ENCODE measurements at places on chromosomes 7 and 10. TPM values are rescaled to one million over a fixed set of nuclear protein-coding genes. Genes with fewer than 3 reads are reported as not detected.

SLC29A3 gene
- 4.6 TPM for total RNA-seq

MSMB gene
- 2,749 TPM for total RNA-seq

TFEC gene
- total RNA-seq: 0.32 TPM

DNA sequence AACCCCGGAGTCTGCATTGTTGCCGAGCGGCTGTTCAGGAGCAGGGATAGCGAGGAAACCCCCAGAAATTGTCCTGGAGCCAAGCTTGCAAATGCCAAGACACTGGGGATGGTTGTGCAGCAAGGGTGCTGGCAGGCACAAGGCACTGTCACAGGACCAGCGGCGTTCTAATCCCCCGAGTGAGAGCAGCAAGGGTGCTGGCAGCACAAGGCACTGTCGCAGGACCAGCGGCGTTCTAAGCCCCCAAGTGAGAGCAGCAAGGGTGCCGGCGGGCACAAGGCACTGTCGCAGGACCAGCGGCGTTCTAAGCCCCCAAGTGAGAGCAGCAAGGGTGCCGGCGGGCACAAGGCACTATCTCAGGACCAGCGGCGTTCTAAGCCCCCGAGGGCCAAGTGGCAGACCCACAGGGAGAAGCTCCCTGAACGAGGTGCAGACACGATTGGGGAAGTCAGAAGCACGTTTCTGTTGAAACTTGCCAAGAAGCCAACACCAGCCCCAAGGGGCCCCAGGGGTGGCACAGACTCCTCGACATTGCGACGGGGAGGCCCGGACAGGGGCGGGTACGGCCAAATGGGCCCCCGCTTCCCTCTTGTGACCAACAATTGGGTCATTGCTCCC lies 40.4 kb upstream of the INPP5A start:
- DNase-seq: no peak

DNA sequence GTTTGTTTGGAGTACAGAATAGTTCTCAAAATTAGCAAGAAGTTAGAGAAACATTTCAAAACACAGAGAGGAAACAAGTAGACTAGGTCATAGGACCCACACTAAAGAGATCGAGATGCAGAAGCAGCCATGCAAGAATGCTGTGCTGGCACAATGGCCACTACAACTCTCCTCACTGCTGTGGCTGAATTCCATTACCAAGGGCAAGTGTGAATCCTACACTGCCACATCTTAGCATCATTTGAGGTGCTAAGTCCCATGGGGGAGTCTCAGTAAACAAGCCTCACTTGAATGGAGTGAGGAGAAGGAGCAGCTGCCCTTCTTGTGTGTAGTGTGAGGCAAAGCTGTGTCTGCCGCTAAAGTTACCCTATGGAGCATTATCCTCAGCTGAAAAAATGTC lies 56.7 kb downstream of the PCLO start:
- no peak for DNase-seq

DNA sequence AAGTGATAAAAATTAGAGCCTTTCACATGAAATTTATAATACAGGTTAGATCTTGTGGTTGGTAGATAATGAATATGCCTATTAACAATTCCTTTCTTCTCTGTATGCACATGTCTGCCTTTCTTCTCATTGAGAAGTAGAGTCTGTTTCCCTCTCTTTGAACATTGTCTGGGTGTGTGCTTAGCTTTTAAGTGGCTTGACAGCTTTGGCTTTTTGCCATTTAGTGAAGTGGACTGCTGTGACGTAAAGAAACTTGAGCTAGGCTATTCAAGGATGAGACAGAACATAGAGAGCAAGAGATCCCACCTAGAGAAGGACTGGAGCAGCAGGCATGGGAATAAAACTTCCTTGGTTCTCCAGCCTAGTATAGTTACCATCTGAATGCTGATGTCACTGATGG lies 996.7 kb upstream of the CELF2 start:
- DNase-seq: no peak

GRCh38 chr7:150406567-150407421 lies 27.7 kb downstream of the ZNF775 start:
- peak; percentile 29 for DNase-seq

GRCh38 chr7:2611401-2611800 lies 20.4 kb upstream of the TTYH3 start:
- DNase-seq: no peak

GRCh38 chr7:30276203-30276900 lies 8.0 kb upstream of the ZNRF2 start:
- no peak for DNase-seq
